ENCODE measurements at places on chromosomes 5 and 9. TPM values are rescaled to one million over a fixed set of nuclear protein-coding genes. Genes with fewer than 3 reads are reported as not detected.

The SH2D3C gene
- 67.1 TPM for total RNA-seq

The EPB41L4B gene
- not detected for total RNA-seq

DNA sequence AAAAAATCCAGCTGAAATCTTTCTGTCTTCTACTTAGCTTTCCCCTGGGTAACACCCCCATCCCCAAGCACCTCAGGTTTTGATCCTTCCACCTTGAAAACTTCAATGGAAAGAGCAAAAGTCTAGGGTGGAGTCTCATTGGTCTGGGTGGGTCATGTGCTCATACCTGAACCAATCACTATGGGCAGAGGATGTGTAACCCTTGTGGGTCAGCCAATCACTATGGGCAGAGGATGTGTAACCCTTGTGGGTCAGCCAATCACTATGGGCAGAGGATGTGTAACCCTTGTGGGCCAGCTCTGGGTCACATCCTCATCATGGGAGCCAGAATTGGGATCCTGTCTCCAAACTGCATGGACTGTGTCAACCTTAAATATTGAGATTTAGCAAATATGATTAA is 18.5 kb downstream of the NAIF1 start:
- no peak for DNase-seq

GRCh38 chr5:138706655-138707480 is 46.4 kb upstream of the CTNNA1 start:
- DNase-seq, result no peak

The PPIC gene
- total RNA-seq, result not detected

- no peak for DNase-seq
These were observed 53.1 kb upstream of the TYRP1 start for GRCh38 chr9:12640016-12640587.

- DNase-seq, result no peak
These were observed 30.1 kb upstream of the TENT2 start for GRCh38 chr5:79582186-79582585.

DNA sequence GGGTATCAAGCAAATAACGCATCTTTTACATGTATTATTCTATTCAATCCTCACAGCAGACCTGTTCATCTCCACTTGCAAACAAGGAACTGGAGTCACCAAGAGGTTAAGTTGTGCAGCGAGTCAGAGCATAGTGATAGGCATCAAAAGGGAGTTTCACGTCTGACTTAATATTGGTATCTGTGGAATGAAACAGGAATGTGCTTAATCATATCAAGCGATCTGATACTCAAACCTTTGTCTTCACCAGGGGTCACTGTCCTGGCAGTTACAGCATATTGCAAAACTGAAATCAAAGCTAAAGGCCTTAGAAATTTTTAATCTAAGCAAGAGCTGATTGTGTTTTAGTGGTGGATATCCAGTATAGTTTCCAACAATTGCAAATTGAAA is 271.6 kb downstream of the PLK2 start:
- no peak for DNase-seq

The LIFR gene
- total RNA-seq, result not detected

The SOWAHA gene
- not detected for total RNA-seq

- no peak for DNase-seq
These were observed 75.3 kb upstream of the SV2C start for GRCh38 chr5:76007904-76008303.

- no peak for DNase-seq
These were observed 42.9 kb downstream of the LURAP1L start for GRCh38 chr9:12817702-12818101.

The SKIC3 gene
- 80.3 TPM for total RNA-seq

The NRARP gene
- 1.7 TPM for total RNA-seq

- DNase-seq, result no peak
These were observed 453.5 kb downstream of the RAB3C start for GRCh38 chr5:59036274-59036961.

The ALDH1A1 gene
- 0.69 TPM for total RNA-seq

DNA sequence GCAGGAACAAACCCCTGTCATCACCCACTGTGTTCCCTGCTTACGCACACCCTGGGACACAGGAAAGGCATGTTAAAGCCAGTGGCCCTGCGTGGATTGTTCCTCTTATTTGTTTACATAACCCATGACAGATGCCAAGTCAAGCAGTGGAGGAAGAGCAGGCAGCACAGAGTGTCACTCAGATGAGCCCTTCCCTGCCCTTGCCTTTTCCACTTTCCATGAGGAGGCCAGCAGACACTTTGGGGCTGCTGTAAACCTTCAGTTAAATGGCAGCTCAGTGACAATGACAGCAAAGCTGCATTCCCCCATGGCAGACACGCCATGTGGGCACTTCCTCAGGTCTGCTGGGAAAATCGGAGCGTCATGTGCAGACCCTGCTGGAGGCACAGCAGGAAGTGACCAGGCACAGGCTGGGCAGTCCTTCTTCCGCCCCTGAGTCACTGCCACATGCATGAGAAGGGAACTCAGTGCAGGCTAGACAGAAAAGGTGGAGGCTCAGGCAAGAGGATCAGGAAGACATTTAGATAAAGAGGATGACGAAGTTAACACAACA is 216.8 kb upstream of the PIK3R1 start:
- DNase-seq, result no peak

The SHISAL2B gene
- not detected for total RNA-seq

Data from activated naive CD8-positive, alpha-beta T cell treated with anti-CD3 and anti-CD28 coated beads, Interleukin-2, amount 10 ng/mL, durations not matched to agents 7 days and 5 days (primary cell).